ENCODE measurements at places on chromosomes 6 and 20.

DNA sequence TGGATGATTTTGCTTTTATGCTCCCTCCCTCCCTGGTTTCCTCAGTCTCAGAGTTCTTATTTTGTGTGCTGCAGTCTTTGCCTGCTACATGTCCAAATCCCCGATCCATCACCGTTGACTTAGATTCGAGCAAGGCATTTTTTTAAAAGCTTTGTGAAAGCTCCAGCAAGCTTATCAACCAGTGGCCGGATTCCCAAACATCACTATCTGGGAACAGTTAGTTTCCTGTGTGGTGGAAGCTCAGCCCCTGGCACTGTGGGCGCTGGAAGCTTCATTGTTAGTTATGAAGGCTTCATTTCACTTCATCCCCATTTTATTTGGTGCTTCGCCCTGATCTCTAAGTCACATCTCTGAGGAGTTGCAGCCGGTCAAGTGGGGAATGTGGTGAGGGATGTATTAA, 44.7 kb downstream of the DEK start:
- no peaks in the 10 kb centered on the region for H3K27me3 ChIP-seq
- no peak for DNase-seq
- H3K4me3 ChIP-seq, result no peak overlapping the region
- H3K4me1 ChIP-seq, result no peaks in the 10 kb centered on the region

DNA sequence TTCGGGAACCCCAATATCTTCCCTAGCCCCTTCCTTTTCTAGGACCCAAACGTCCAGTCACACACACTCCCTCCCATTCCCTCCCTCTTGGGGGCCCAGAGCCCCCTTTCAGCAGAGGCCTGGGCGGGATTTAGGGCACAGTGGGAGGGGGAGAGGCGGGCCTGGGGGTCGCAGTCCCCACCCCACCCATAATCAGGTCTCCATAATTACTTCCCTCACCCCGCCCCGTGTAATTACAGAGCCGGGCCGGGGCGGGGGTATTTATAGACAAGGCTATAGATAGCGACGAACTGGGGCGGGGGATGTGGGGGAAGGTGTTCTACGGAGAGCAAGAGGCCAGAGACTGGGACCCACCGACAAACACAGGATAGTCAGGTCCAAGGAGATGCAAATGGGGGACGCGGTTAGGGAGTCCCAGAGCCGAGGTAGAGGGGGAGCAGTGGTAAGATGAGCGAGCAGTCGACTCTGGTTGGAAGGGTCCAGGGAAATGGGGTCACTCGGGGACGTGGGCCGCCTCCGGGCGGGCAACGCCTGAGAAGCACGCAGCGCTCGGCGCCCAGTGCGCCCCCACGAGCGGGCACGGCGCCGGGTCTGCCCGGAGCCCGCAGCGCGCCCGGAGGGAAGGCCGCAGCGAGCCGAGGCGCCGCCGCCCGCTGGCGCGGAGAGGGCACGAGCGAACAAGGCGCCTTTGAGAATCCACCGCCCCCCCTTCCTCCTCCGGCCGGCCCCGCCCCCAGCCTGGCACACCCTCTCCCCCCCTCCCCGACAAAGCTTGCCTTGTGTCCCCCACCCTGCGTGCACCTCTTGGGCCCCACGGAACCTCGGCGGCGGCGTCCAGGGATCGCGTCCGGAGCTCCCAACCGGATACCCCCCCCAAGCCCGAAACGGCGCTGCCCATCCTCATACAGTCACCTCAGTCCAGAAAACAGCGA, 670 bp upstream of the COL11A2 start:
- H3K27ac ChIP-seq, result no peak overlapping the region
- no peaks in the 10 kb centered on the region for H3K27me3 ChIP-seq
- H3K4me1 ChIP-seq, result peaks cover 45% of the 10 kb centered on the region
- DNase-seq, result no peak
- H3K4me3 ChIP-seq, result no peak overlapping the region

DNA sequence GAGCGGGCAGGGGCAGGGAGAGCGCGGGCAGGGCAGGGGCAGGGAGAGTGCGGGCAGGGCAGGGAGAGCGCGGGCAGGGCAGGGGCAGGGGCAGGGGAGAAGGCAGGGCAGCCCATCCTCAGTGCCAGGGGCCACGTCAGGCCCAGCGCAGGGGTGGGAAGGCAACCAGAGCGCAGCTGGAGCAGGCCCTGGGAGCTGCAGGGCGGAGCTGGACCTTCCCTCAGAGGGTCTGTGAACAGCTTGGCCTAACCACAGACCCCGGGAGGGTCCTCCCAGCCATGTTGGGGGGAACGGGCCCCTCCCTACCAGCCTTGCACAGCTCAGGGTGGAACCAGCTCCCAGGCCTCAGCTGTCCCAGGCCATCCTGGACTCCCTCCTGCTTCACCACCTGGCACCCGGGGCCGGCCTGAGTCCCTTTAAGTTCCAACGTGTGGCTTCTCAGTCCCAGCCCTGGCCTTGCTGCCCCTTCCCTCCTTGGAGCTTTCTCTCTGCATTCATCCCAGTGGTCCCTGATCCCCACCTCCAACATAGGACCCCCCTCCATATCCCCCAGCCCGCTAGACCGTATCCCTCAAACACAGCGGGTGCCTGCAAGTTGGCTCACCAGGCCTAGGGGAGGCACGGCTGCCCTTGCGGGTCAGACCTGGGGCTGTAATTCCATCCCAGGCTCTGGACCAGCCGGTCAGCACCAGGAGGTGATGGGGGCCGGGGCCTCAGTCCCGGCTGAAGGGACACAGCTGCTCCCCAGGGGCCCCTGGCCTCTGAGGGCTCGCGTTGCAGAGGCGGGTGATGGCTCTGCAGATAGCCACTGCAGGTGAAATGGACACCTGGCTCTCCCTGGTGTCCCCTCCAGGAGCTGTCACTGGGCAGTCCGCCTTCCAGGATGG, 5.6 kb upstream of the ZBTB46 start:
- no peaks in the 10 kb centered on the region for H3K36me3 ChIP-seq
- H3K4me1 ChIP-seq, result peaks cover 64% of the 10 kb centered on the region
- no peak overlapping the region for H3K27ac ChIP-seq
- DNase-seq, result no peak
- H3K4me3 ChIP-seq, result no peak overlapping the region
- H3K27me3 ChIP-seq, result peaks cover 54% of the 10 kb centered on the region

DNA sequence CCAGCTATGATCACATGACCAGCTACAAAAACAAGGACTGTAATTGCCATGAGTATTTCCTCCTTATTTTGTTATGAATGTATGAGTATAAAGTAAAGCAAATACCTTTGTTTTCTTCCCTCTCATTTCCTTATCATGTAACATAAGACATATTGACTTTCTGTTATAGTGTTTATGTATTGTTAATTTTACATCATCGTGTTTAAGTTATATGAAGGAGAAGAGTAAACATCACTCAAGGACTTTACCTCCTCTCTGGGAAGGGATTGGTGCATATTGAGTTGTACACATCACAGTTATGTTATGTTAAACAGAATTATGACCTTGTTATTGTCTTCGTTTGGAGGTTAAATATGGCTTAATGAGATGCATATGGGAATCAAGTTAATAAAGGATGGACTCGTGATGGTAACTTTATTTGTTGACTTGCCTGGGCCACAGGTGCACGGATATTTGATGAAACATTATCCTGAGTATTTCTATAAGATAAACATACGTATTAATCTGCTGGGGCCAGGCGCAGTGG, 57.3 kb upstream of the CNKSR3 start:
- H3K27ac ChIP-seq, result no peak overlapping the region
- DNase-seq, result no peak
- H3K36me3 ChIP-seq, result no peaks in the 10 kb centered on the region
- H3K4me1 ChIP-seq, result no peaks in the 10 kb centered on the region
- H3K4me3 ChIP-seq, result no peak overlapping the region
- no peaks in the 10 kb centered on the region for H3K27me3 ChIP-seq

GRCh38 chr6:36907781-36908180, 22.0 kb downstream of the C6orf89 start:
- H3K36me3 ChIP-seq, result peaks cover 41% of the 10 kb centered on the region
- no peaks in the 10 kb centered on the region for H3K27me3 ChIP-seq
- no peaks in the 10 kb centered on the region for H3K4me1 ChIP-seq
- H3K4me3 ChIP-seq, result no peak overlapping the region

DNA sequence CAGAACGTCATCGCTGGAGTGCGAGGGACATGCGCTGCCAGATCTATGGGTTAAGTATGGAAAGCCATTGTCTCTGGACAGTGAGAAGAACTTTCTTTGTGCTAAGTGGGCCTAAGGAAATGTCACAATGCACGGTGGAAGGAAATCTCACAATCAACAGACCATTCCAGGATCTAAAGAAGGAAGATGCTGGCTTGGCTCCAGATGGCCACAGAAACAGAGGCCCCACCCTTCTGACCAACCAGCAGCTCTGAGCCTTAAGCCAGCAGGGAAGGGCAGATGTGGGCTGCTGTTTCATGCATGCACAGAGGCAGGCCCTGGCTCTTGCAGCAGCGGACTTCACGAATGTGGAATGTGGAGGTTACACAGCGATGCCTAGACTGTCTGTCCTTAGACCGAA, 156.3 kb downstream of the SOBP start:
- peaks cover 6% of the 10 kb centered on the region for H3K36me3 ChIP-seq
- H3K27me3 ChIP-seq, result no peaks in the 10 kb centered on the region
- H3K4me3 ChIP-seq, result no peak overlapping the region
- no peak for DNase-seq
- no peaks in the 10 kb centered on the region for H3K4me1 ChIP-seq

GRCh38 chr6:32445321-32445854, 5.7 kb downstream of the HLA-DRA start:
- H3K27ac ChIP-seq, result no peak overlapping the region
- DNase-seq, result no peak
- no peaks in the 10 kb centered on the region for H3K4me1 ChIP-seq
- no peaks in the 10 kb centered on the region for H3K36me3 ChIP-seq
- no peak overlapping the region for H3K4me3 ChIP-seq

GRCh38 chr6:152904678-152905077, 78.2 kb downstream of the FBXO5 start:
- no peak overlapping the region for H3K27ac ChIP-seq
- H3K4me1 ChIP-seq, result no peaks in the 10 kb centered on the region
- DNase-seq, result no peak
- no peak overlapping the region for H3K4me3 ChIP-seq

GRCh38 chr6:4914420-4915159, 89.2 kb downstream of the RPP40 start:
- H3K36me3 ChIP-seq, result peaks cover 6% of the 10 kb centered on the region
- no peak overlapping the region for H3K27ac ChIP-seq
- no peak for DNase-seq
- no peaks in the 10 kb centered on the region for H3K27me3 ChIP-seq
- 0 out of 2 replicates have a peak, but pooled peaks cover 4% of the 10 kb centered on the region for H3K4me1 ChIP-seq

GRCh38 chr6:124885171-124885570, 77.1 kb upstream of the RNF217 start:
- no peaks in the 10 kb centered on the region for H3K36me3 ChIP-seq
- no peaks in the 10 kb centered on the region for H3K4me1 ChIP-seq
- H3K27me3 ChIP-seq, result no peaks in the 10 kb centered on the region

DNA sequence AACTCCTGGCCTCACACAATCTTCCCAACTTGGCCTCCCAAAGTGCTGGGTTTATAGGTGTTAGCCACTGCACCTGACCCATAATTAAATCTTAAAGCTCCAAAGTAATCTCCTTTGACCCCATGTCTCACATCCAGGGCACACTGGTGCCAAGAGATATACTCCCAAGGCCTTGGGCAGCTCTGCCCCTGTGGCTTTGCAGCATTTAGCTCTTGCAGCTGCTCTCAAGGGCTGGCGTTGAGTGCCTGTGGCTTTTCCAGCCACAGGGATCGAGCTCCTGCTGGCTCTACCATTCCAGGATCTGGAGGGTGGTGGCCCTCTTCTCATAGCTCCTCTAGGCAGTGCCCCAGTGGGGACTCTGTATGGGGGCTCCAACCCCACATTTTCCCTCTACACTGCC, 49.3 kb upstream of the CD2AP start:
- no peaks in the 10 kb centered on the region for H3K27me3 ChIP-seq
- H3K27ac ChIP-seq, result no peak overlapping the region
- no peaks in the 10 kb centered on the region for H3K36me3 ChIP-seq
- DNase-seq, result no peak

DNA sequence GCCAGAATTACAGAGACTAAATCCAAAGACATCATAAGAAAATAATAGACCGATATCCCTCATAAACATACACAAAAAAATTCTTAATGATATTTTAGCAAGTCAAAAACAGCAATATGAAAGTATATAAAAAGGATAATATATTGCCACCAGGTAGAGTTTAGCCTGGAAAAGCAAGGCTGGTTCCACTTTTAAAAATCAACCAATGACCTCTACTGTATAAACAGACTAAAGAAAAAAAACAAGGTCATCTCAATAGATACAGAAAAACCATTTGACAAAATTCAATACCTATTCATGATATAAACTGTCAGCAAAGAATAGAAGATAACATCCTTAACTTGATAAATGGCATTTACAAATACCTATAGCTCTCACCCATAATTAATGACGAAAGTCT, 9.7 kb downstream of the SERINC1 start:
- DNase-seq, result no peak
- no peak overlapping the region for H3K27ac ChIP-seq
- H3K4me3 ChIP-seq, result no peak overlapping the region
- H3K36me3 ChIP-seq, result peaks cover 2% of the 10 kb centered on the region
- no peaks in the 10 kb centered on the region for H3K27me3 ChIP-seq
- H3K4me1 ChIP-seq, result peaks cover 31% of the 10 kb centered on the region

- H3K27me3 ChIP-seq, result no peaks in the 10 kb centered on the region
- no peak overlapping the region for H3K27ac ChIP-seq
- DNase-seq, result no peak
- H3K4me3 ChIP-seq, result no peak overlapping the region
- H3K4me1 ChIP-seq, result no peaks in the 10 kb centered on the region
- H3K36me3 ChIP-seq, result no peaks in the 10 kb centered on the region
Measured at GRCh38 chr6:71203206-71203605, 85.4 kb upstream of the OGFRL1 start.

DNA sequence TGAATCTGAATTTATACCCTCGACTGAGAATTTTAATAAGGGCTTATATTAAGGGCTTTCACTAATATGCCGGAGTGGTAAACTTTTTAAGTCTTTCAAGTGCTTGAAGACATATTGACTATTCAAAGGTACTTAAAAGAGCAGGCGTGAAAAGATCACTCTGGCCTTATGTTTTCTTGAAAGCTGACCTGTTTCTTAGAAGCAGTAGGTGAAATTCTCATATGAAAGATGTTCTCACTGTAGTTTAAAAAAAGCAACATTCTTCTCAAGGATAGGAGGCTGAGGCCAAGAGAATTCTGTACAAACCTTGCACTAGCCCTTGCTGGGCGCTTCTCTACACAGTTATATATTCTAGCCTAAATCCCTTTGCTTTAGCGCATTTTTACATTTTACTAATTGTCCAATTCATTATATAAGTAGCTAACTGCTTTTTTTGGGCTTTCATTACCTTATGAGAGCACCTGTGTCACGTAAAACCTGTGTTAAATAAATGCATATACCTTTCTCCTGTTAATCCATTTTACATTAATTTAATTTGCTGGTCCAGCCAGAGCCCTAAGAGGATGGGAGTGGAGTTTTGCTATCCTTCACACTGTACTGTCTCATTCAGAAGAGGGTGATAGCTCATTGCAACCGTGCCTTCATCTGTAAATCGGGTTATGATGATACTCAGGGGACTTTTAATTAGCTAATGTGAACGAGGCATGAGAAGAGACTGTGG, 59.6 kb upstream of the HFE start:
- H3K27ac ChIP-seq, result peak overlapping the region; percentile 93
- peak overlapping the region; percentile 71 for H3K4me3 ChIP-seq
- no peaks in the 10 kb centered on the region for H3K27me3 ChIP-seq
- no peak for DNase-seq
- peaks cover 51% of the 10 kb centered on the region for H3K4me1 ChIP-seq

Data from HepG2 (cell line).